ENCODE measurements at places on chromosomes 11 and 22.

GRCh38 chr11:133895061-133895479, 49.8 kb upstream of the SPATA19 start:
- DNase-seq = peak; percentile 76

DNA sequence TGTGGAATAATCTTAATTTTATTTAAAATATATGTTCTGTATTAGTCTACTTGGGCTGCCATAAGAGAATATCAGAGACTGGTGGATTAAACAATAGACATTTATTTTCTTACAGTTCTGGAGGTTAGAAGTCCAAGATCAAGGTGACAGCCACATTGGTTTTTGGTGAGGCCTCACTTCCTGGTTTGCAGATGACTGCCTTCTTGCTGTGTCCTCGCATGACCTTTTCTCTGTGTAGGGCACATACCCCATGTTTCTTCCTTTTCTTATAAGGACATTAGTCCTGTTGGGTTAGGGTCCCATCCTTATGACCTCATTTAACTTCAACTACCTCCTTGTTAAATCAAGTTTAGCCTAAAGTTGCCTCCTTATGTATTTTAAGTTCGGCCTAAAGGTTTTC, 202.7 kb upstream of the MPPED2 start:
- DNase-seq = no peak

- DNase-seq = no peak
These were observed 97.4 kb downstream of the GGTLC2 start for GRCh38 chr22:22741843-22742242.

DNA sequence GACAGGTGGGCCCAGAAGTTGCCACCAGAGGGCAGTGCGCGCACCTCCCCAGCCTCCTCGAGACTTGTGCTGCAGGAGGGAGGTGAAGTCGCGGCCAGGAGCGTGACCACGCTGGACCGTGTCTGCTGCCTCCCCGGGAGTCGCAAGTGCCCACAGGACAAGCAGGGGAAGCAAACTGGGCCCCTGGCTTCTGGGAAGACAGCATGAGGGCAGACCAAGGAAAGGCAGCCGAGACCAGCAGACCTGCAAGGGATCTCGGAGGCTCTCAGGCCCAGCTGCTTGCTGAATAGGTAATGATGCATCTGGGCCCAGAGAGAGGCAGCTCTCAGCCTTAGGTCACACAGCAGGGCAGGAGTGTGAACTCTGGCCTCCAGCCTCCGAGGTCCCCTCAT, 17.0 kb upstream of the IL2RB start:
- peak; percentile 86 for DNase-seq

DNA sequence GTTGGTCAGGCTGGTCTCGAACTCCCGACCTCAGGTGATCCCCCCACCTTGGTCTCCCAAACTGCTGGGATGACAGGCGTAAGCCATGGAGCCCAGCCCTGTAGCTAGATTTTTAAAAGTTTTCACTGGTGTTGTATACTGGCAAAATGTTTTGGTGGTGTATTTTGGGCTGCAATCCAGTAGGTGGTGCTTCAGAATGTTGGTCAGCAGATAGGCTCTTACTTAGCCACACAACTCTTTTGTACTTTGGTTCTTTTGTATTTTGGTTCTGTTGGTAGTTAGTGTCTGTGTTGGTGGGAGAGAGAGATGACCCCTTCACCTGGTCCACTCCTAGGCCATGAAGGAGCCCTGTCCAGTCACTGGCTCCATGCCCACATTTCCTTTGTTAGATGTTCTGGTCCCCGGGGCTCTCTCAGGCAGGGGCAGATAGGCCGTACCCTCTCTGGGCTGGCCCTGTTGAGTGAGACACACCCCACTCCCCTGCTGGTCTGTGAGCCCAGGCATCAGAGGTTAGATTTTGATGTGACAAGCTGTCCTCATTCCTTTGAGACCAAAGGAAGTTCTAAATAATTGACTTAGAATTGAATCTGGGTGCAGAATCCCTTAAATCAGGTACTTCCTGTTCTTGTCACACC, 123.8 kb downstream of the DDX10 start:
- peak; percentile 59 for DNase-seq

GRCh38 chr11:102783720-102784119, 3.3 kb upstream of the MMP10 start:
- no peak for DNase-seq

GRCh38 chr11:70489276-70489675, 90.9 kb downstream of the CTTN start:
- DNase-seq = no peak

- no peak for DNase-seq
These were observed 32.8 kb downstream of the ARHGAP20 start for GRCh38 chr11:110679323-110679975.

DNA sequence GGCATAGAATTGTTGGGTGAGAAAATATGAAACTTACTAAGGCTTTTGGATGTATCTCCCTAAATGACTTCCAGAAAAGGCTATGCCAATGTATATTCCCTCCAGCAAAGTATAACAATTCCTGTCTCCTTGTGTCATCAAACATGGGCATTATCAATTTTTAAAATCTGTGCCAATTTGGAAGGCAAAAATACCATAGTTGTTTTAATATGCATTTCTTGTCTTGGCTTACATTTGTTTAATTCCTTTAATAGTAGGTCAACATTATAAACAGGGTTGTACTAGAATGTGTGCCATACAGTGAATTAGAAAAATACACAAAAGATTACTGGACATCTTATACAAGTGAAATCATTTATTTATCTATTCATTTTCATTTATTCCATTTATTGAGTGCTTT, 41.6 kb downstream of the DCUN1D5 start:
- no peak for DNase-seq

DNA sequence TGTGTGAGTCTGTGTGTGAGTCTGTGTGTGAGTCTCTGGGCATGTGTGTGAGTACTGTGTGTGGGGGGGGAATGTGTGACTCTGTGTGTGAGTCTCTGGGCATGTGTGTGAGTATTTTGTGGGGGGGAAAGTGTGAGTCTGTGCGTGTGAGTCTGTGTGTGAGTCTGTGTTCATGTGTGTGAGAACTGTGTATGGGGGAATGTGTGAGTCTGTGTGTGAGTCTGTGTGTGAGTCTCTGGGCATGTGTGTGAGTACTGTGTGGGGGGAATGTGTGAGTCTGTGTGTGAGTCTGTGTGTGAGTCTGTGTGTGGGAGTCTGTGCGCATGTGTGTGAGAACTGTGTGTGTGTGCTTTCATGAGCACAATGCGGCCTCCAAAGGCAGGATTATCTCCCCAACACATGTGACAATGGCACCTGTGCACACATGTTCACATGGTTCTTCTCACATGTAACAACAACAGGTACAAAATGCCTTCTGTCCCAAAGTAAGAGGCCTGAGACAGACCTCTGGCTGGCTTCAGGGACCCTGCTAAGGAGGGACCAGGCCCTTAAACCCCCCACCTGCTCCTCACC, 1.6 kb downstream of the CD5 start:
- no peak for DNase-seq

DNA sequence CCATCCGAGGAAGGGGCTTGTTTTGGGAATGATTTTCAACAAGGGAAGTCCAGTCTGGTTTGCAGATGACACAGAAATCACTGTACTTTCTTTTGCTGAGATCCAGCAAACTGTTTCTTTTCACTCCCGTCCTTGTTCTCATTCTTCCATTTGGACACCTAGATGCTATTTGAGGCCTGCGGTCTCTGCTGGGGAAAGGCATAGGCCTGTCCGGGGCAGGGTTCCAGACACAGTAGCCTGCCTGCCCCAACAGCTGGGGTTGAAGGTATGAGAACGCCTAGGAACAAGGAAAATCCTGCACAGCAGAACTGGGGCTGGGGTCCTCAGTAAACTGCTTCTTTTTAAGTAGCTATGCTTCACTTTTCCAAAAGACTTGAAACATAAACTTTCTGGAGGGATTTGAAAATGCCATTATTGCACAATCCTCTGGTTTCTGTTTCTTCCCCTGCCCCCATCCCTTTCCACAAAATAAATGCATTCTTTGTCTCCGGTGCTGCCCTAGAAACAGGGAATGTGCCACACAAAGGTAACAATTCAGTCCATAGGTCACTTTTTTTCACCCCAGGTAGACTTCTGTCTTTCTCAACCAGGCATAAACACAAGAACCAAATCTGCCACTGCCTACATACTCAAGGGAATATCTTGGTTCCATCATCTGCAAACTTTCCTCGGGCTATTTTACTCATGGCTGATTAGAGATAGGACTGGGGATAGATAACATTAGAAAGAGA, 174.8 kb upstream of the MTMR2 start:
- DNase-seq = no peak

- no peak for DNase-seq
These were observed 1558.9 kb downstream of the FAM181B start for GRCh38 chr11:81174646-81175330.

DNA sequence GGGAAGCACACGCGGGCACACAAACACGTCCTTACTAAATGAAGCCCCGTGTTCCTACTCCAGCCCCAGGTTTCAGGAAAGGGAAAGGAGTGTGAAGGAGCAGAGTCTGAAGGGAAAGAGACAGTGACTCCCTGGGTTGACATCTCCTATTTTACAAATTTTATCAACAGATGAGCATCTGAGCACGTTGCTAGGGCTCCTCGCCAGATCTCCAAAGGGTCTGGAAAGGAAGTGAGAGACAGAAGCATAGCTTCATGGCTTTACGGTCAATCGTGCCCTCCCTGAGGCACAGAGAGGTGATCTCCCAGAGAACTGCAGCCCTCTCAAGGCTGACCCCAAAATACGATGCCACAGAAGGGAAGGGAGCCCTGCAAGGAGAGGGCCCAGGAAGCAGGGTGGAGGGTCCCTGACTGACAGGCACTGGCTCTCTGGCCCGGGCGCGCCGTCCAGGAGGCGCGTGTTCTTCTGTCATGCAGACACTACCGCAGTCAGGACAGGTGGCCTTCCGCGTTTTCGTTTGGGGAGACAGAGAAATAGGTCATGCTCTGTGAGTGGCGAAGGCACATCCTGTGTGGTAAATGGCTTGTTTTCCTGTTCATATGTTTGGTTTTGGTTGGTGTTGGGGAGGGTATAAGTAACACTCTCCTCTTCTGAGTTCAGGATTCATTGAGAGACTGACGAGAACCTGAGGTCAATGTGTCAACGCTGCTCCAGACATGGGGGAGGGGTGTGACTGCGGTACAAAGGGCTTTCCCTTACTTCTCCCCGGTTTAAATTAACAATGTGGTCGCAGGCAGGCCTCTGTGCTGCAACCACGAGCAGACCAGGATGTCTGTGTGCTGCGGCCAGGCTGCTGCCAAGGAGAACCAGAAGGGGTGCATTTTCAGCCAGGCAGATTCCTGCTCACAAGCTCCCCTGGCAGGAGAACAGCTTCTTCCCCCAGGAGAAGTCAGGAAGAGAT, 813.3 kb downstream of the OPCML start:
- no peak for DNase-seq

DNA sequence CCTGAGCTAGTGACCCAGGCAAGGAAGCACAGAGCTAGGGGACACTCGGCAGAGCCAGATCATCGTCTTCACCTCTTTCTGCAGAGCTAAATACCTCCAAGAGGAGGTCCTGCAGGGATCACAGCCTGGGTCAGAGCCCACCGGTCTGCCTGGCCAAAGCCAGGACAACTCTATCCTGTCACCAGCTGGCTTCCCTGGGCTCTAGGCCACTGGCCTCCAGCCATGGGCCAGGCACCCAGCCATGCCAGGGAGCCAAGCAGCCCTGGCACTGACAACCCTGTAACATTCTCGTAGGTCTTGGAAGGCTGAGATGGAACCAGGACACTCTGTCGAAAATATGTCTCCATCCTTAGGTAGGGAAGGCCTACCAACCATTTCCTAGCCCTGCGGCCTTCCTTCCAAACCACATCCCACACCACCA, 270.1 kb downstream of the BUD13 start:
- DNase-seq = no peak

GRCh38 chr11:37451903-37452302, 853.9 kb upstream of the RAG2 start:
- DNase-seq = no peak

- no peak for DNase-seq
These were observed 11.6 kb upstream of the PDE2A start for GRCh38 chr11:72685560-72686480.

Data from H9 (cell line).